ENCODE measurements at places on chromosomes 7 and 10.

DNA sequence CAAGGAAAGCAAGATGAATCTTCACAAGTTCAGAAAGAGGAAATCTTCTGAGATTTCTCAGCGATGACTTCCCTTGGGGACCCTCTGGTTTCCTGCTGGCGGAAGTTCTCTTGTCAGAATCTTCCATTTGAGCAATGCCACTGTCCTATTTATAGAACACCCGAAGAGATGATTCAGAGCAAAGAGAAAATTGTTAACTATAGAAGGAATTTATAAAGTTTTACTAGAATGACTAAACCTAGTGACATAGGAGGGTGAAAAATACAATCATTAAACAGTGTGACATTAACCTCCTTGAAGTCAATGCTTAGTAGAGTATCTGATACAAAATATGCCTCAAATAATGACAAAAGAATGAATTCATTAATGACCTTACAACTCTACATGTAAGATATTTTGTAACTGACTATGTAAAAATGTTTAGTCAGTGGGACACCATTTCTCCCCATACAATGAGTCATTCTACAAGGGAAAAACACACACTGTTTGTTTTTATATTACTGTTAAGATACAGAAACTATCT is 206.5 kb upstream of the CNTNAP2 start:
- DNase-seq, result no peak
- no peaks in the 10 kb centered on the region for H3K4me1 ChIP-seq
- H3K36me3 ChIP-seq, result no peaks in the 10 kb centered on the region
- no peak overlapping the region for H3K27ac ChIP-seq
- no peak overlapping the region for H3K4me3 ChIP-seq
- H3K27me3 ChIP-seq, result no peaks in the 10 kb centered on the region

GRCh38 chr10:19904202-19904661 is 88.0 kb downstream of the PLXDC2 start:
- no peaks in the 10 kb centered on the region for H3K27me3 ChIP-seq
- peak overlapping the region; percentile 59 for H3K27ac ChIP-seq
- DNase-seq, result peak; percentile 10

- no peaks in the 10 kb centered on the region for H3K4me1 ChIP-seq
- H3K4me3 ChIP-seq, result no peak overlapping the region
- H3K27ac ChIP-seq, result no peak overlapping the region
These were observed 113.0 kb downstream of the SEC23IP start for GRCh38 chr10:120005207-120006201.

- no peaks in the 10 kb centered on the region for H3K36me3 ChIP-seq
- H3K4me3 ChIP-seq, result no peak overlapping the region
- no peaks in the 10 kb centered on the region for H3K4me1 ChIP-seq
- no peak overlapping the region for H3K27ac ChIP-seq
These were observed 205.9 kb upstream of the PPP2R2D start for GRCh38 chr10:131694781-131695495.

GRCh38 chr7:115056019-115056418 is 134.1 kb downstream of the MDFIC start:
- H3K36me3 ChIP-seq, result no peaks in the 10 kb centered on the region
- H3K4me3 ChIP-seq, result no peak overlapping the region

DNA sequence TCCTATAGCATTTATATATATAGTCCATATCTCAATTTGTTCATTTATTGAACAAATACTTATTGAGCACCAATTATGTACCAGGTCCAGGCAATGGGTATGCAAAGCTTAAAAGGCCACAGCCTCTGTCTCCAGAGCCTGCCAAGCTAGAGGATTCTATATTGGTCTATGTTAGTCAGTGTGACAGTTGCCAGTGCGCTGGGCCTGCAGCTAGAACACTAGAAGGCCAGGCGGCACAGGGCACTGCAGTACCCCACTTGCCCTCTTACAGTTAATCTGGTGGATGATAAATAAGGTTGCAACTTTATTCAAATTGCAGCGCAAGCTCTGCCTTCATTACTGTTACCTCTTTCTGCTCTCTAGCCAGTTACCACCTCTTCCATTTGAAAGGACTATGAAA is 68.8 kb downstream of the PPP1R3C start:
- no peak overlapping the region for H3K4me3 ChIP-seq
- H3K4me1 ChIP-seq, result no peaks in the 10 kb centered on the region
- no peak for DNase-seq

GRCh38 chr10:116398224-116398623 is 29.4 kb upstream of the PNLIPRP3 start:
- H3K4me3 ChIP-seq, result no peak overlapping the region
- no peak for DNase-seq
- no peaks in the 10 kb centered on the region for H3K4me1 ChIP-seq

DNA sequence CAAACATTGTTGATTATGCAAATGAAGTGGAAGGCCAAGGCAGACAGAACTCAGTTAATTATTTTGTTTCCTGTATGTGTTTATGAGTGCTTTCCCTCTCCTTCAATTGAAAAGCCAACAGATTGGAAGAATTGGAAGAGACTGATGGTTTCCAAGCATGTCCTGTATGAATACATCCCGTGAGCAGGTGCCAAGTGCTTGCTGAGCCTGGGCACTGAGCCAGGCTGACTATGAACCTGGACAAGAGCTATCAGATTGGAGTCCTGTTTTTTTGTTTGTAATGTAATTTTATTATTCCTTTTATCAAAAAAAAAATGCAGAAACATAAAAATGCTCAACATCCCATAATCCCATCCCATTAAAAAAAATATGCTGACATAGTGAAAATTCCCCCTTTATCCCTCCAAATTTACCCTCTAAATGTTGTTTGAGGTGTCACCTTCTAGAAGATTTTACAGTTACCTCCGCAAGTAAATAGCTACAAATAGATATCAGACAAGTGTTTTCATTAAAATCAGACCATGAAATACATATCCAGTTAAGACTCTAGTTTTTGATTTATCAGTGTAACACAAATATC is 449.5 kb downstream of the GRID1 start:
- no peak for DNase-seq
- no peaks in the 10 kb centered on the region for H3K4me1 ChIP-seq
- no peak overlapping the region for H3K4me3 ChIP-seq
- no peaks in the 10 kb centered on the region for H3K27me3 ChIP-seq

DNA sequence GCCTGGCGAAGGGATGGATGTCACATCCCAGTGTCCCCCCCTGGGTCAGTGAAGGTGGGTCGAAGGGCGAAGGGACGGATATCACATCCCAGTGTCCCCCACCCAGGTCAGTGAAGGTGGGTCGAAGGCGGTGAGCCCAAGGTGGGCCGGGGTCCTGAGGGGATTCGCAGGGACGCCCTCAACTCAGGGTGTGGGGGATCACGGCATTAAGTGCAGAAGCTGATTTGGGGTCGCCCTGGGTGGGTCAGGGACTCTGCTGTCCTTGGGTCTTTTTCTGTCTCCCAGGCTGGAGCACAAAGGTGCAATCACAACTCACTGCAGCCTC is 21.9 kb downstream of the ADAP1 start:
- H3K4me3 ChIP-seq, result no peak overlapping the region
- H3K27me3 ChIP-seq, result no peaks in the 10 kb centered on the region
- H3K27ac ChIP-seq, result peak overlapping the region; percentile 98
- H3K4me1 ChIP-seq, result peaks cover 57% of the 10 kb centered on the region
- peaks cover 35% of the 10 kb centered on the region for H3K36me3 ChIP-seq

DNA sequence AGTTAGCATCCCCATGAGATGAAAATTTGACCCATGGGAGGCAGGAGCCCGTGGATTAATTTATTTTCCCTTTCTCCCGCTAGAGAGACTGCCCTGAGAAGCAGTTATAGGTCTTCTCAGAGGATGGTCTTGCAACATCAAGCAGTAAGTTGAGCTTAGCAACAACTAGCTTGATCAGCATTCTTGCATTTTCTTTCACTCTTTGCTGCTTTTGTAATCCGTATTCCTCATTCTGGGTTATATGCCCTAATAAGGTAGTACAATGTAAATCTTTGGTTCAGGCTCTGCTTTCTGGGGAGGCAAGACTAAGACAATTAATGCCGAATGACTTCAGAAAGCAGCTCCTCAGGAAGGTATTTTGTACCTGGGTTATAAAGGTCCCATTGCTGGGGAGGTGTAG is 146.8 kb downstream of the FZD1 start:
- no peaks in the 10 kb centered on the region for H3K27me3 ChIP-seq
- no peak overlapping the region for H3K27ac ChIP-seq
- no peaks in the 10 kb centered on the region for H3K36me3 ChIP-seq
